ENCODE measurements at places on chromosomes 7 and 10.

DNA sequence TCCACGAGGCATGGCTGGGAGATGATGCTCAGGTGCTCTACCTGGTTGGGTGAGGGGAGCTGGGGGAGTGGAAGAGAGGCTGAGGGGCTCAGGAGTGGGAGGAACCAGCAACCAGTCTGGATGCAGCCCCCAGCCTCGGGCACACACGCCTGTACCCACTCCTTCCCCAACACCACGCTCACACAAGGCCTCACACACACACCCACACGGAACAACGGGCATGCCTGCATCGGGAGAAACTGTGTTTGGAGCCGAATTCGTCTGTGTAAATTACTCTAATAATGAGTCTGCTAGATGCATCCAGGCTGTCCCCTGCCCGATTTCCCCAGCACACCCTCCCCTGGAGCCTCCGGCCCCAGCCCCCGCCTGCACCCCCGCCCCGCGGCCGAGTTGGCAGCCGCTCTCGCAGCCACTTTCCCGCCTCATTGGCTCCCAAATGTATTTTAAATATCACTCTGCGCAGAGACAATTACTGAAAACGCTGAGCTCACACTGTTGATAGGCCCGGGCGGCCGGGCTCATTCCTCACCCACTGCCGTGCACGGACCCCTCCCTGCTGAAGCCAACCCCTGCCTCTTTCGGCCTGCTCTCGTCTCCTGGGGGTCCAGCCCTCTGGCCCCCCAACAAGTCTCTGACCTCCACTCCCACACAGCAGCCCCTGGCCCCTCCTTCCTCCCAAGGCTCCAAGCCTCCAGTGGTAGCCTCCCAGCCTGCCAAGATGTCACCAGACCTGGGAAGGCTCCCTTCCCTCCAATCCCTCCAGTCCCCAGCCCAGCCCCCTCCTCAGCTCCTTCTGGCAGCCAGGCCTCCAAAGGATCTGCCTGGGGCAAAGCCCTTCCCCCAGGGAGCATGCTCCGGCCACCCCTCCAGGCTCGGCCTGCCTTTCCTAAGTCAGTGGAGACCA lies 11.1 kb downstream of the H2BK1 start:
- no peak for DNase-seq

- peak; percentile 80 for DNase-seq
These were observed 16.7 kb upstream of the CLIP2 start for GRCh38 chr7:74272305-74273038.

DNA sequence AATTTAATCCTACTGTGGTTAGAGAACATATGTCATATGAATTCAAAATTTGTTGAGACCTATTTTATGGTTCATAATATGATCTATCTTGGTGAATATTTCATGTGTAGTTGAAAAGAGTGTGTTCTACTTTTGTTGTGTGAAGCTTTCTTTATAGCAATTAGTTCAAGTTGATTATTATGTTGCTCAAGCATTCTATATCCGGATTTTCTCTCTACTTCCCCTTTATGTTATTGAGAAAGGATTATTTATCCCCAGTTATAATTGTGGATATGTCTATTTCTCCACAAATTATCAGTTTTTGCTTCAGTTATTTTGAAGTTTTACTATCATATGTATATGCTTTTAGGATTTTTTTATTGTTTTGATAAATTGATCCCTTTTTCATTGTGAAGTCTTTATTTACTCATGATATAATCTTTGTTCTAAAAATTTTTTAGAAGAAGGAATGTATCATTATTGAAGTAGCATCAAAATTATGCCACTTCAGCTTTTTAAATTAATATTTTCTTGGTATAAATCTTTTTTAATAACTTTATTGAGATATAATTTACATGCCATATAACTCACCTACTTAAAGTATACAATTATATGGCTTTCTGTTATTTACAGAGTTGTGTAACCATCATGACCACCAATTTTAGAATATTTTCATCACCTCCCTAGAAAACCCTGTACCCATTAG lies 12.0 kb upstream of the MEST start:
- no peak for DNase-seq

- DNase-seq = no peak
These were observed 8.4 kb upstream of the CCNY start for GRCh38 chr10:35327790-35328403.

- no peak for DNase-seq
These were observed 179.8 kb downstream of the NPSR1 start for GRCh38 chr7:34837801-34838201.

GRCh38 chr10:2782265-2782664 lies 285.1 kb upstream of the PFKP start:
- no peak for DNase-seq

- no peak for DNase-seq
These were observed 88.5 kb downstream of the ST7 start for GRCh38 chr7:117041822-117042221.

GRCh38 chr7:25545124-25546008 lies 317.1 kb upstream of the NPVF start:
- peak; percentile 51 for DNase-seq

GRCh38 chr7:116534790-116535189 lies 10.0 kb downstream of the CAV1 start:
- no peak for DNase-seq
